ENCODE measurements at places on chromosomes 1 and 21. TPM values are rescaled to one million over a fixed set of nuclear protein-coding genes. Genes with fewer than 3 reads are reported as not detected.

Gene PADI2
- not detected for total RNA-seq

Gene ADSS2
- total RNA-seq, result 42.4 TPM

Gene MX1
- total RNA-seq, result 6.7 TPM

Gene BPNT1
- total RNA-seq, result 20.8 TPM

Gene ZNF683
- not detected for total RNA-seq

Gene HPCAL4
- total RNA-seq, result not detected

Gene C1QTNF12
- total RNA-seq, result 1.1 TPM

Gene MR1
- 33.0 TPM for total RNA-seq

Gene TRABD2B
- not detected for total RNA-seq

Data from myometrial cell (primary cell).